ENCODE measurements at places on chromosomes 7 and 10. TPM values are rescaled to one million over a fixed set of nuclear protein-coding genes. Genes with fewer than 3 reads are reported as not detected.

- H3K4me1 ChIP-seq: no peaks in the 10 kb centered on the region
- H3K36me3 ChIP-seq: no peaks in the 10 kb centered on the region
- no peak overlapping the region for H3K4me3 ChIP-seq
- H3K27me3 ChIP-seq: no peaks in the 10 kb centered on the region
- DNase-seq: peak; percentile 25
- H3K27ac ChIP-seq: no peak overlapping the region
Observed at GRCh38 chr7:16933296-16934279, 51.8 kb upstream of the AGR3 start.

- H3K4me1 ChIP-seq: no peaks in the 10 kb centered on the region
- H3K4me3 ChIP-seq: no peak overlapping the region
Observed at GRCh38 chr7:98051118-98051744, 55.4 kb upstream of the LMTK2 start.

GRCh38 chr7:125427676-125428075 lies 498.1 kb upstream of the POT1 start:
- no peak for DNase-seq
- no peaks in the 10 kb centered on the region for H3K27me3 ChIP-seq
- no peaks in the 10 kb centered on the region for H3K4me1 ChIP-seq
- no peak overlapping the region for H3K27ac ChIP-seq
- H3K4me3 ChIP-seq: no peak overlapping the region

DNA sequence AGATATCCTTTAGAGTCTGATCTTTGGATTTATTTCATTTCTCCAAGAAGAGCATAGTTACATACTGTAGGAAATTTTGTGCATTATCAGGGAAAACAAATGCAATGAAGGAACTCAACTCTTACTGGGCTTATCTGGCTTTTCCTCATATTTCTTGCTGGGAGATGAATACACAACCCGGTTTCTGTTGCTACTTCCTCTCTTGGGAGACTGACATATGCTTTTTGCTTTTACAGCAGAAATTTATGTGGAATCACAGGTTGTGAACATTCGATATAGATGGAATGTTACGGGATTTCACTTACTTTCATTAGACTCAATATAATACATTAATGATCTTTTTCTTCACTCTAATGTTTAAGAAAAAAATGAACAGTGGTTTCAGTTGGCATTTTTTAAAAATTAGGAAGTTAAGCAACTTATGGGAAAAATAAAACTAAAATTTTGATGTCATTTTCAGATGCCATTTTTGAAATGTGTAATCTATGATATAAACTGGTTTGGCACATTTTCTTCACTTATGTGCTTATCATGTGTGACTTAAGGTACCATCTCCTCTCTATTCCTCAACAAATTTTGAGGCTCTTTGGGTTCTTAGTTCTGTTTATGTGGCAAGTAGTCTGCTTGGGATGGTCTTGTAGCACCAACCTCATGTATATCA lies 7.1 kb downstream of the SND1 start:
- H3K27me3 ChIP-seq: no peaks in the 10 kb centered on the region
- no peak overlapping the region for H3K4me3 ChIP-seq
- peaks cover 10% of the 10 kb centered on the region for H3K36me3 ChIP-seq
- no peak overlapping the region for H3K27ac ChIP-seq
- peaks cover 19% of the 10 kb centered on the region for H3K4me1 ChIP-seq

The MBLAC1 gene
- 1.8 TPM for total RNA-seq

The MUC12 gene
- not detected for total RNA-seq

The TRPV5 gene
- total RNA-seq: not detected

All from heart left ventricle (tissue), 16 donors.